ENCODE measurements at places on chromosomes 7 and 10. TPM values are rescaled to one million over a fixed set of nuclear protein-coding genes. Genes with fewer than 3 reads are reported as not detected.

GRCh38 chr7:23373151-23374004 is 74.2 kb downstream of the MALSU1 start:
- DNase-seq, result no peak

DNA sequence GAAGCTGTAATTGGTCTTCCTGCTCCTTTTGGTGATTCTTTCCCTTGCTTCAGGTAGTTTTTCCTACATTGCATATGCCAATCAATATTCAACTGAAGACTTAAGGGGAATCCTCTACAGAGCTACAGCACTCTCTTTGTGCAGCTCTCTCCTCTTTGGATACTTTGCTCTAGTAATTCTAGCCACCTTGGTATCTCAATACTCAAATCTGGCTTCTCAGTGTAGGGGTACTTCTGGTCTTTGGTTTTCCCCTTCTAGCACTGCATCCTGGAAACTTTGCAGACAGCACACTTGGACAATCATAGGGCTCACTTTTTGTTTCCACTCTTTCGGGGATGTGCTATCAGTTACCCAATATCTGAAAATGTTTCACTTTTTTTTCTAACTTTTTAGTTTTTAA is 9.9 kb downstream of the PHTF2 start:
- DNase-seq, result no peak

GRCh38 chr7:105337529-105337928 is 51.2 kb downstream of the SRPK2 start:
- DNase-seq, result no peak

GRCh38 chr10:85032981-85033380 is 704.6 kb downstream of the CCSER2 start:
- no peak for DNase-seq

DNA sequence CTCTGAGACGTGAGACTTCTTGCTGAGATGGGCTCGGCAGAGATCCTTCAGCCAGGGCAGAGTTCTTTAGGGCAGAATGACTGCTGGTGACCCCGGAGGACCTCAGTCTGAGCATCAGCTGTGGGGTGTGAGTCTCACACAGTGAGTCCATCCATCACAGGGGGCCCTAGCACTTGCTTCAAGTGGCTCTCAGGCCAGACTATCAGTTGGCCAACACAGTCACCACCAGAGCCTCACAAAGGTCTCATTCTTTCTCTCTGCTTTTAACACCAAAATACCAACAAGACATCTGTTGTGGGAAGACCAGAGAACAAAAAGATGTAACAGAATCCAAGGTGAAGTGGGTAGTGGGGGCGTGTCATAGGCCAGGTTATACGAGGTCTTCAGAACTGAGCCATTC is 345.6 kb upstream of the NRP1 start:
- DNase-seq, result no peak

GRCh38 chr10:132737390-132738048 is 48.4 kb downstream of the NKX6-2 start:
- DNase-seq, result no peak

DNA sequence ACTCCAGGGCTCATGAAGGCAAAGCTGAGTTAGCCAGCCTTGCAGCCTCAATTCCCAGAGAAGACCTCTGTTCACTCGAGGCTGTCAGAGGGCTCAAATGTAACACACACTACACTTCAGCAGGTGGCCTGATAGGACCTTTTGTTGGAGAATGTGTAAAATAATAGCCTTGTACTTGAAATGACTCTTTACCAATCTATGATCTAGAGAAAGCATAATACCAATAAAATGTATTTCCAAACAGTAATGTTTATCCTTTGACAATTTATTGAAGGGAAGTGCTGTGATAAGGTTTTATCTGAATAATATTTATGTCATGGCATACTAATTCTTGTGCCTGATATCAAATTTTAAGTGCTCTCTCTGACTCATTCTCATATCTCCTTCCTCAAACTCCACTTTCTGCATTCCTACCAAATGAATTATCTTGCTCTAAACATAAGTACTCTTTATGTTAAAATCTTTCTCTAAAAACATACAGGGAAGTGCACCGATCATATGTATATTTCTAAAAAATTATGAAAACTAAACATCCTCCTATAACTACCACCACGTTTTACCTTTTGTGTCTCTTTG is 20.9 kb downstream of the CYP3A7 start:
- no peak for DNase-seq

DNA sequence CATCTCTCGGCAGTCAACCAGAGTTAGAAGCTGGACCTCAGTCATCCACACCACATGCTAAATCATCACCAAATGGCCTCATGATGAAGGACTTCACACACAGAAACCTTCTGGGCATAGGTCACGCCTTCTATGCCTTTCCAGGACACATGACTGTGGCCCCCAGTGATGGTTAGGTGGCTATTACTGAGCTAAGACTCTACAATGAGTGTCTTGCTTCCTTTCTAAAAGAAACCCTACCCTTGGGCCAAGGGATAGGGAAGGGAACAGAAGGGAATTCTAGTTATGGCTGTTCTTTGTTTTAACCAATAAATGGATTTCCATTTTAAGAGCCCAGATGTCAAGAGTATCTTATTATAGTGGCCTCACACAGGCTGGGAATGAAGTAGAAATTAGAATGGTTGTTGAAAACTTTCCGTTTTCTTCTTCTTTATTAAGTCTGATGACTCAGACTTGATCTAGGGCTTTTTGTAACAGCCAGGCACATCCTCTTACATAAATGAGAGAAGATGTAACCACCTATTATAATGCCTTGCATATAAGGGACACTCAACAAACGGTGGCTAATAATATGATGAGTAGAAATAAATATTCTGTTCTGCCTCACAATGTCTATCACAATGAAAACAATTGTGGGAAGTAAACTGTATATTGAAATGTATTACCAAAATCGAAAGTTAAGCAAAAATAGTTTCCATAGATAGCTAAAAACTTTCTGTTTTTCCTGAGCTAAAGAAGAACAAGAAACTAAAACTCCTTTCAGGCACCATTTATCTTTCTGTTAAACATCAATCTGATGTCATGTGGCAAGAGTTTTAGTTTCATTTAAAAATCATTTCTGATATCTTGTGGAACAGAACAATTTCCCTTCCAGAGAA is 62.5 kb upstream of the TOMM7 start:
- no peak for DNase-seq

GRCh38 chr7:50358779-50359178 is 54.3 kb downstream of the IKZF1 start:
- DNase-seq, result no peak

DNA sequence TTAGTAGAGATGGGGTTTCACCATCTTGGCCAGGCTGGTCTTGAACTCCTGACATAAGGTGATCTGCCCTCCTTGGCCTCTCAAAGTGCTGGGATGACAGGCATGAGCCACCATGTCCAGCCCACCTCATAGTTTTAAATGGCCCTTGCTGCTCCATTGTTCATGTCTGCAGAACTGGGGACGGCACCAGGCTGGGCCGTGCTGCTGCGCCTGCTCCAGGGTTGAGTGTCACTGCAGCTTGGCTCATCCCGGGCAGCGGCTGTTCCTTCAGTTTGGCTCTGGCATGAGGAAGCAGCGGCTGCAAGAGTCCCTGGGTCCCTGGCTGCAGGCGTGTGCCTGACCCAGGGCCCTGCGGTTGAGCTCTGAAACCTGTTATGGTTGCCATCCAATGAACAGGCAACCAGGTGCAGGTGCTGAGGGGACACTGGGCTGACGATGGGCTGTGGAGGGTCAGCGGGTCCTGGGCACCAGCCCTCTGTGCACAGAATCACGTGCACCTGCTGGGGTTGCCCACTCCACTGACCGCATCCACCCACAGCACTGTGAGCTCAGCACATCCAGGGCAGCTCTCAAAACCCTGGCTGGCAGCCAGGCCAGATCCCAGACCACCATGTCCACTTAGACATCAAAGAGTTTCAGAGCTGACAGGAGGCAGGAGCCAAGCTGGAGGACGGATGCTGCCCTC is 70.2 kb upstream of the PPP2R2D start:
- no peak for DNase-seq

GRCh38 chr7:2049782-2050510 is 182.8 kb downstream of the MAD1L1 start:
- no peak for DNase-seq

- no peak for DNase-seq
Observed at GRCh38 chr7:131890176-131890575, 333.7 kb upstream of the PODXL start.

DNA sequence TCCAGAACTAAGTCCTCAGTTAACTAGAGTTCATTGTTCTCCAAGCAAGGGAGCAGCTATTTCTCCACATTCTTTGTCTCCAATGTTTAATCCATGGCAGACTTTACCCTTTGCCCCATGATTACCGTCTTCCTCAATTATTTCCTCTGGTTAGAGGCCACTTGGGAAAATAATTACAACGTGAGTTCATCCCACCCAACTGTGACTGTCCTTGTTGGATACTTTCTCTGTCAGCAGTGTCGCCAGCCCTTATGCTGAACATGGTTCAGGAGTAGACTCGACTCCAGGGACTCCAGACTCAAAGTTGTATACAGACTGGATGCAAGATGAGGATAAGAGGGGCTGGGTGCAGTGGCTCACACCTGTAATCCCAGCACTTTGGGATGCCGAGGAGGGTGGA is 17.1 kb upstream of the SEPHS1 start:
- DNase-seq, result no peak

GRCh38 chr10:117621196-117621595 is 78.7 kb downstream of the EMX2 start:
- no peak for DNase-seq

Gene TDRD1
- not detected for total RNA-seq

Gene PON3
- total RNA-seq, result not detected

Gene TAF6
- total RNA-seq, result 78.6 TPM

Gene BTBD16
- total RNA-seq, result not detected

Measured in HFFc6 (cell line).